ENCODE measurements at places on chromosomes 4 and X.

DNA sequence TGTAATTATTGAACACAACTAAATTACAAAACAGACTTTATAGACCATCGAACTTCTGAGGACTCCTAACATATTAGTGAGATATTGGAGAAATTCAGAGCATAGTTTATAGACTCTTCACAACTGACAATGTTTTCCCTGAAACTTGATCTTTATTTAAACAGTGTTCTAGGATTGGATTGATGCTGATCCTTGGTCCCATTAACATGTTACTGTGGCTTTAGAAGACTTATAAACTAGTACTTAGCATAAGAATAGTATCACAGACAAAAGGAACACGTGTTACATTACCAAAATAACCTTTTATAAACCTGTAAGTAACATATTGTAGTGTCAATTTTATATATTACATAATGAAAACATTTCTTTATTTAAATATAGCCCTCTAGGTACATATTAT lies 689.6 kb downstream of the CCSER1 start:
- no peak for DNase-seq

GRCh38 chr4:151568966-151569365 lies 160.0 kb downstream of the FHIP1A start:
- DNase-seq, result no peak

GRCh38 chr4:27861381-27861787 lies 1000.7 kb downstream of the STIM2 start:
- no peak for DNase-seq

DNA sequence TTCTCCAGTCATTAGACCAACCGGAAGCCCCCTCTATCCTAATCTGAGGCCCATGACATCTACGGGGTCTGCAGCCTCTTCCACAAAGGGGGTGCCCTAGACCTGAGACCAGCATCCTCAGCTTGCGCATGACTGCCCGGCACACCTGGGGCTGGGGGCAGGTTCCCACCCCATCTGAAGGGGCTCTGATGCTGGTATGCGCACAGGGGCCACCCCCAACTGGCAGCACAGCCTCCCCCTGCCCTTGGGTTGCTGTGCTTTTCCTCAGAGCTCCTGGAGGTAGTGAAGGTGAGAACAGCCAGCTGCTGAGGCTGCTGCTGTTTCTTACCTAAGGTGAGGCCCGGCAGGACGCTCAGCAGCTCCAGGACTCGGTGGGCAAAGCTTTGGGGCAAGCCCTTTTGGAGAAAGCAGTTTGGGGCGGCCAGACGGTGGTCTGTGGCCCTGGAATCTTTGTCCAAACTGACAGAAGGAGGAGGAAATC lies 18.9 kb upstream of the CPLX1 start:
- no peak for DNase-seq

GRCh38 chr4:121373841-121374240 lies 7.0 kb downstream of the QRFPR start:
- no peak for DNase-seq

DNA sequence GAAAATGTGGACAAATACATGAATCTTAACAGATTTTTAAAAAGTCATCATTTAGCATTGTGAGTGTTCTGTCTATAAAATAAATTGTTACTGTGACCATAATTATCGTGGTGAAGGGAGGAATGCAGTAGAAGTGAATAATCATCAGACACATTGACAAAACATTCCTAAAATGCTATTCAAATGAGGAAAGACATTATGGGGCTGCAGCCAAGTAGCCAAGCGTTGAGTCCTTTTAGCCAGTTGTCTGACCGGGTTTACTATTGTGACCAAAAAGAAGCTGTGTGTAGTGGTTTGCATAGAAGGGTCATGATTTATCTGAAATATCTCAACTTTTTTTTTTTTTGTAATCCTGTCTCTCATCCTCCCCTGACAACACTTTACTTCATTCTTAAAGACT lies 19.5 kb downstream of the WWC2 start:
- DNase-seq, result no peak

DNA sequence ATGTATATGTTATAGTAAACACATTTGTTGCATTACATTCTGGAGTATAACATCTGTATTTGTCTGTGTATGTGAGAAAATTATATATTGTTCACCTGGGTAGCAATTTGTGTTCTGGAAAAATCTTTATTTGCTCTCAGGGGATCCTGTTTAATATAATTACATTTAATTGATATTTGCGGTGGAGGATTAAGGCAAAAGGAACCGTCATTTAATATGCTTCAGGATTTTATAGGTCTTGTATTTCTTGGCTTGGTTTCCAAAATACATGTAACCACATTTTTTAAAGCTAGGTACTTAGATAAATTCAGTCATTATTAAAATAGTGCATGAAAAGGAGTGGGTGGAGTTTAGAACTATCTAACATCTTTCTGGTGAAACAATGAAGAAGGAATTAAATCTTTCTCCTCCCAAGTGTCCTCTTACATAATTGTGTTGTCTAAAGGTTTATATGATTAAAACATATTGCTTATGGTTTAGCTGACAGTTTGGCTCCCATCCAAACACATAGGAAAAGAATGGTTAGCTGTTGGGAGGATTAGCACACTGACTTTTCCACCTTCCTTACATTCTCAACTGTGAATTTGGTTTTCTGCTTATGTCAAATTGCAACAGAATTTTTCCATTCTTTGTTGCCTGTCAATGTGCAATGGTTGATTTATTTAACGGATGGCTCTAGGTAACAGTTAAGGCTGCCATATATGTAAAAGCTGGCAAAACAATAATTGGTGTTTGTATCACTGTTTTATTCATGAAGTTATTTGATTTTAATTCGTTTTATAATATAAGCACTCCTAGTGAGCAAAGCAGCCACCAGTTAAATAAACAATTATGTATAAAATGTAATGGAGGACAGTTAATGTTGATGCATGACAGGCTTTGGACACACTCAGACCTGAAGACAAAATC lies 250.8 kb upstream of the SFRP2 start:
- no peak for DNase-seq

DNA sequence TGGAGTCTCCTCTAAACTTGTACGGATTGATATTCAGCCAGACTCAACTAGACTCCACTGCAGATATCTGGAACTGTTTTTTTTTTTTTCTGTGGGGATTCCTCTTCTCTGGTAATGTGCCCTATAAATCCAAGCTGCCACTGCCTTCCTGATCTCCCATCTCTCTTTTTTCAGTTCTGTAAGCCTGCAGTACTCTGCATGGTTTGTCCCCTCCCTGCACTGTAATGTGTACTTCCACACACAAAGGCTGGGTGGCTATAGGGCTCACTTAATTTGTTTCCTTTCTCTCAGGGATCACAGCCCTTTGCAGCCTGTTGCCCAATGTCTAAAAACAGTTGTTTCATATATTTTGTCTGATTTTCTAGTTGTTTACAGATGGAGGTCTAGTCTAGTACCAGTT lies 84.7 kb upstream of the RPA4 start:
- no peak for DNase-seq

DNA sequence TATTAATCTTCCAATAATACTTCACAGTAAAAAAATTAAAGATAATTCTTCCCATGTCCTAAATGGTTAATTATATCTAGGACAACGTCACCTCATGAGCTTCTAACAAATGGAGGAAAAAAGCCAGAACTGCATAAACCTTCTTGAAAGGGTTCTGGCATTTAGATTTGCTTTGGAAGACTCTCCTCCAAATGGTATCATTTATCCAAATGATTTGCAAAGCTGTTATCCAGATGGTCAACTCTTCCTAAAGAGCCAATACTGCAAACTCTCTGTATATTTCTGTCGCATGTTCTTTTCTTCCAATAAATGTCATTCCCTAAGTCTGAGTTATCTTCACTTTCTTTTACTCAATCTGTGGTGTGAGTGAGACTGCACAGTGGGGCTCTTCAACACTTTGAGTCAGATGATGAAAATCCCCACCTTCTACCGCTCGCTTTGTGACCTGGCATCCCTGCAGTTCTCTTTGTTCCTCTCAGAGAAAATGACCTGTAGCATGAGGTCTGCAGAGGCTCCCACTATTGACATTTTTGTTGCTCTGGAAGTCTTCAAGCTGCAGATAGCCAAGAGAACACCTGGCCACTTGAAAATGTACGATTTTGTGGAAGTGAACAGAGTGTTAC lies 52.9 kb downstream of the TMEM150C start:
- no peak for DNase-seq
